ENCODE measurements at places on chromosomes 12 and 14.
A peak's percentile ranks its signal among the peaks of the same experiment; 100 is the strongest.

DNA sequence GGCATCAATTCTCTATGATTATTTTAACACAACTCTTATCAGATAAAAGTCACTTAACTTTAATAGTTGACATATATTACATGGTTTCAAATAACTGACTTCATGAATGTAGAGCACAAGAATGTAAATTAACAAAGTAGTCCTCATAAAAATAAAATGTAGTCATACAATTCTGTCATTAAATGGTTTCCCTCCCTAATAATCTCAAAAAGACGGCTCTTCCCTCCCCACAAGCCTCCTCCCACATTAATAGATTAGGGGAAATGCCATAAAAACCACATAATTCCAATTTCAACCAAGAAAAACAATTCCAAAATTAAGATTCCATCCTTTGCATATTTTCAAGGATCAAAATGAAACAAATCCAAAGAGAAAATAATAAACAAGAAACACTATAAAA lies 36.7 kb downstream of the SPTLC2 start:
- no peak for DNase-seq

DNA sequence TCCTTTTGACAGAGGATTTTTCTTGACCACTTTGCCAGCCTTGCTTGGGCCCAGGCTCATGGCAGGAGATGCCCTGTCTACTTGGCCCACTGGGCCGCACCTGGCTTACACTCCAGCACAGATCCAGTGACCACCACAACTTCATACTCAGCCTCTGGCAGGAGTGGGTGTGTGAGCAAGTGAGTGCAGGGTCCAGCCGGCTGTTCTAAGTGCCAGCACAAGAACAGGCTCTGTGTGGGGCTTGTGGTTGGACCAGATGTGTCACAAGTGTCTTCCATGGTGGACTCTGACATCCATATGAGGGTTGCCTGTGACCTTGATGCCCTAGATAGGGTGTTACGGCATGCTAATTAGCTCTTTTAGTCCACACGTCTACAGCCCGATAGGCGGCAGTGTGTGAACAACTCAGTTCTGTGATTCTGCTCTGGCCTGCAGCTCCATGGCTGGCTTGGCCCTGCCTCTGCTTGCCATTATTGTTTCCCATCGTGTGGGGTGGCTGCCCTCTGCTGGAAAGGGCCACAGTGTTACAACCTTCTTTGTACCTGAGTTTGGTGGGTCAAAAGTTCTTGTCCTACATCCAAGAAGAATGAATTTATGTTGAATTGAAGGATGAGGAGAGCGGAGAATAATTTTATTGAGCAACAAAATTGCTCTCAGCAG lies 1089.1 kb downstream of the SLC6A15 start:
- peak; percentile 7 for DNase-seq

DNA sequence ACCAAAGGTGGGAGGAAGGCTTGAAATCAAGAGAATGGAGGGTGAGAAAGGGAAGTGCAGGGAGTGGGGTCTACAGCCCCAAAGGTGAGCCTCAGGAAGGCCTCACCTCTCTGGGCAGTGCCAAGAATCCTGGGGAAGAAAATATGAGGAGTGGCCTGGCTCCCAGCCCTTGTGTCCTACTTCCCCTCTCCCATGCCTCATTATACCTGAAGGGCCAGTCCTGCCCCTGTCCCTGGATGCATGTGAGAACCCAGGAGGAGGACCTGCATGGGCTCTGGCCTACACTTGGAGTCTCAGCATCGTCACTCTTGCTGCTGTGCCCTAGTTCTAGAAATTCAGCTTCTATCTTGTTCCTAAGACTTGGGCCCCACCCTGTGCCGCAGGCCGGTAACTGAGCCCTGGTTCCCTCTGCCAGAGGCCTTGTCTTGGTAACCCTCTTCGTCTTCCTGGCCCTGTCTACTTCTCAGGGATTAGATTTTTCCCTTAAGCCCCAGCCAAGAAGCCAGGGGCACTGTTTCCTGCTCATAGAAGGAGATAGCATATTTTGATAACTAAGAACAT lies 10.9 kb upstream of the MYH7 start:
- no peak for DNase-seq

DNA sequence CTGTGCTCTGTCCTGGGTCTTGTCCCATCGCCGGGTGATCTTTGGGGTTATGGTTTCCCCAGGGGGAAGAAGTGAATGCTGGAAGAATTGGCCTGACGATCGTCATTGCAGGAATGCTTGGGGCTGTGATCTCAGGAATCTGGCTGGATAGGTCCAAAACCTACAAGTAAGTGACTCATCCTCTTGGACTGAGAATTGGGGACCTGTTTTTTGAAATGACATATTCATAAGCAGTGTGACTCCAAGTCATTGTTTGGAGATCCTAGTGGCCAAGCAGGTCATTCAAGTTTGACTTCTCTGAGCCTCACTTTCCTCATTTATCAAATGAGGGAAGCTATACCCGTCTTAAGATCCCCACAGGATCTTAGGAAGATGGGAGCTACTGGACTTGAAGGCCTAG lies 25.8 kb downstream of the ERG28 start:
- DNase-seq = no peak

DNA sequence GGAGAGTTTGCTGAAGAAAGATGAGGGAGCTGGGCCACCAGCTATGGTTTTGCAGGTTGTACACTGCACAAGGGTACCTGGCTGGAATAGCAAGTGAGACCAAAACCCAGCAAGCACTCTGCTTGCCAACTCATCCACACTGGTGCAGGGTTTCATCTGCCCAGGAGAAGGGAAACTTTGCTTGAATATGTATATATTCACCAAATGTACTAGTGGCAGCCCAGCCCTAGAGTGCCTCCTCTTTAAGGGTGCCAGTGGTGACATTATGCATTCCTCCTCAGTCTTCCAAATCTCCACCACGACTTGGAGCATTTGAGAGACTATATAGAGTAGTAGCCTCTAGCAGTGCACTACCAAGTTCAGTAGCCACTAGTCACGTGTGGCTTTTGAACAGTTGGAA lies 136.8 kb downstream of the LLPH start:
- no peak for DNase-seq

DNA sequence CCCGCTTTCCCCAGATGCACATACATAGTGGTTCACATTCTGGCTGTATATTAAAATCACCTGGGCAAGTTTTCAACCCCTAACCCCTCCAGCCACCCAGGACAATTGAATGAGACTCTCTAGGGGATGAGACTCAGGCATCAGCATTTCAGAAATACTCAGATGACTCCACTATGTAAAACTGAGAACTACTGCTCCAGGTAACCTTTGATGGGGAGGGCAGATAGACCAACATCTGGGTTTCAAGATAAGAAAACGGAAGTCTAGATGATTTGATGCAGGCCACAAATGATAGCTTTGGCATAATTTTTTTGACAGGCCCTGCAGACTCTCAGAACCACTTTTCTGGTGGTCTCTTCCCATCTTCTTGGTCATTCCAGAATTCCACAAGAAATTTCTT lies 341.1 kb downstream of the EMP1 start:
- DNase-seq = no peak

DNA sequence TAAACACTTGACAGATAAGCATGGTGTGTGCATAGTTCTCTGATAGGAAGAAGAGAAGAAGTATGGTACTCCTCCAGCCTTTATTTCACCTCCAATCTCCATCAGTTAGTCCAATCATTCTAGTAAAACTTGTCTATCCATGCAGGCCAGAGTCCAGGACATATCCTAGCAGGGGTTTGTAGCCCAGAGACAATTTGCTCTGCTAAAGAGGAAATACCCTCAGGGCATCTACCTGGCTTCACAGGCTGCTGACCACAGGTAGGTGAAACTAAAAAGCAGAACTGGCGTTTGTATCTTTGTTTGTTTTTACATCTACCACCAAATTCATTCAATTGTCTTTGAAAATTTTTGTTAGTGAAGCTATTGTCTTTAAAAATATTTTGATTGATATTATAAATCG lies 717.6 kb downstream of the FSCB start:
- DNase-seq = no peak

- DNase-seq = no peak
These were observed 110.8 kb downstream of the EMP1 start for GRCh38 chr12:13307143-13307816.

DNA sequence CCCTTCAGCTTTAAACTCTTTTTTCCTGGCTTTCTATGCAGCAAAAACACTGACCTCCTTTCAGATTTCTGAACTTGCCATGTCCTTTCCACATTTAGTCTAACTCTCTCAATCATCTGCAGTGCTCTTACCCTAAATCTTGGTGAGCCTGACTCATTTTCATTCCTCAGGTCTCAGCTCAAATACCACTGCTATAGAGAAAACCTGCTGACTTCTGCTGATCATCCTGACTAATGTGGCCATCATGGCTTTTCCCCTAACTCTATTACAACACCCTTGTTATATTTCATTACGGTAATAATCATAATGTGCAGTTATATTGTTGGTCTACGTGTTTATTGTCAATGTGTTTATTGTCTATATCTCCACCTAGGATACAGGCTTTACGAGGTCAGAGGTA lies 207.3 kb upstream of the OR4E1 start:
- DNase-seq = no peak

- DNase-seq = no peak
These were observed 476.5 kb downstream of the FOXG1 start for GRCh38 chr14:29242755-29243754.

DNA sequence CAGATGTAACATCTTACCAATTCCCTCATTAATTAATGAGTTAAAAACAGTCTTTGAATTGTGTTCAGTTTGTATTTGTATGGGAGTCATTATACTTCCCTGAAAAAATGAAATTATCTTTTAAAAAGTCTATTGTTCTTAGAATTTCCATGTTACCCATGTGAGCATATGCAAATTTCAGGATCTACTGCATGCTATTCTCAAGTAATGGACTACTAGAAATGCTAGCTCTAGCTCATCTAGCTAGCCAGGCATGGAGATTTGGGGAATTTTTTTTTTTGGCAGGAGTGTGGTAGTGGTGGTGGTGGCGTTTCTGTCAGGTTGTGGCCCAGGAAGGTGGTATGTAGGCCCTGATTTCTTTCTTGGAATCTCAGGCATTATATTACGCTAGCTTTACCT lies 218.4 kb downstream of the AEBP2 start:
- no peak for DNase-seq

- DNase-seq = no peak
These were observed 494.1 kb upstream of the NOVA1 start for GRCh38 chr14:27091973-27092372.

DNA sequence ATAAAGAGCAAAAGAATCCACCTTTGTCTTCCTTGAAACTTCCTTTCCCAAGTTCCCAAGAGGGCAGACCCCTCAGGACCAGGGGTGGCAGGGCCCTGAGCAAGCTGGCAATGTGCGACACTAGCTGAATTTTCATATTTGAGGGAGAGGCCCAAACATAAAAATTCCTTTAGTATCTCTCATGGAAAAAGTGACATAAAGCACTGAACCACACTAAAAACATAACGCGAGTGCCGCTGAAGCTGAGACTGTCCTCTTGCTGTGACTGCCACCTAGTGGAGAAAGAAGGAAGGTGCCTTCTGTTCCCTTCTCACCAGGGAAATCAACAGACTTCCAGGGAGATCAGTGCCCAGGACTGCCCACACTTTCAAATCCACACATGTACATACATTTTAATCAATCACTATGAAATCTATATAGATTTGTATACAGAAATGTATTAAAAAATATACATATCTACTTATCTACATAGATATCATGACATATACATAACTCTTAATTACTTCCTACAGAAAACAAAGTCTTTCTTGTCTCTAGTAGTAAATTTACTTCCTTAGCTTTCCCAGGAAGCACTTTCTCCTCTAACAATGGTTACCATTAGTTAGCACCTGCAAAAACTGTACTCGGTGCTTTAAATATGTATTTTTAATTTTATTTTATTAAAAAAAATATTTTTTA lies 53.8 kb downstream of the SSH1 start:
- DNase-seq = peak; percentile 54

DNA sequence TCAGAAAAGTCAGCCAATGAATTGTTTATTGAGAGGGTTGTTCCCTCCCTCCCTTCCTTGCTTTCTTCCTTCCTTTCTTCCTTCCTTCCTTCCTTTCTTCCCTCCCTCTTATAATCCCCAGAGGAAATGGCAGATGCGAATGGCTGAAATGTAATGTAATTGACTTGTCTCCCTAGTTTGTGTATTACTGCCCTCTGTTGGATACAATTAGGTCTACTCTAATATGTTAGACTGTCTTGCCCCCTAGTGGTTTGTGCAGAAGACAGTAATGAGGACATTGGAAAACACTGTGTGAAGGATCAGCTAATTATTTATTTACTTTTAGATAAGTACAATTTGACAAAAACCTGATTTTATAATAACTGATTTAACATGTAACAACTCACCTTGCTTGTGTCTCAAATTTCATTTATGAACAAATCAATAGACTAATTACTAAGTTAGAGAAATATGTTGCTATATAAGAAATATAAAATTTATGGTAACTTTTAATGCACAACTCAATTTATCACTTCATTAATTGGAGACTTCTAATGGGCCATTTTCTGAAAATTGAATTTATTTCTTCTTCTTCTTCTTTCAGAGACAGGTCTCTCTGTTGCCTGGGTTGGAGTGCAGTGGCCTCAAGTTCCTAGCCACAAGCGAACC lies 229.8 kb upstream of the LRIG3 start:
- no peak for DNase-seq

GRCh38 chr14:60195179-60195810 lies 30.1 kb upstream of the DHRS7 start:
- no peak for DNase-seq

DNA sequence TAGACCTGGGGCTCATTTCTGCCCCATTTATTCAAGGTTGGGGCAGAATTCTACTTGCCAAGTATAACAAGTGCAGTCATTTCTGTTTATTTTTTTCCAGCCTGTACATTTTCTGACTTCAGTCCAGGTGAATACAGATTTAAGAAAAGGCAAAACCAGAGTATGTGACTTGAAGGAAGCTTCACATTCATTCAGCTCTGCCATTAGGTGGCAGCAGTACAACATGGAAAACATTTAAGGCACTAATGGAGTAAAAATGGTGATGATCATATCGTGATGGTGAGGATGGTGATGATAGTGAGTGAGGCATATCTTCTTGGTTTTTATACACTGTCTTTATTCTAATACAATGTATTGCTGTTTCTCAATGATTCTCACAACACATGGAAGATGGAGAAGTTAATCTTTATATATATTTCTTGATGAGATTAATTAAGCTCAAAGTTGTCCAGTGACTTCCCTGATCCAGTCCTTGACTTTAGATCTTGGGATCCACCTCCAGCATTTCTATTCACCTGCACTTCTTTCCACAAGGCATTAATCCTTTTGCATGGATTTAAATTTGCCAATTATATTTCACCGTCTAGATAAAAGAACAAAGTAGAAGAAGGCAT lies 176.7 kb upstream of the SEL1L start:
- no peak for DNase-seq
